Calu3 (cell line): ENCODE measurements at places on chromosomes 1 and 21. TPM values are rescaled to one million over a fixed set of nuclear protein-coding genes. Genes with fewer than 3 reads are reported as not detected.
A peak's percentile ranks its signal among the peaks of the same experiment; 100 is the strongest.

B3GALT5 gene
- 40.8 and 48.2 TPM in 2 replicates for total RNA-seq

DNA sequence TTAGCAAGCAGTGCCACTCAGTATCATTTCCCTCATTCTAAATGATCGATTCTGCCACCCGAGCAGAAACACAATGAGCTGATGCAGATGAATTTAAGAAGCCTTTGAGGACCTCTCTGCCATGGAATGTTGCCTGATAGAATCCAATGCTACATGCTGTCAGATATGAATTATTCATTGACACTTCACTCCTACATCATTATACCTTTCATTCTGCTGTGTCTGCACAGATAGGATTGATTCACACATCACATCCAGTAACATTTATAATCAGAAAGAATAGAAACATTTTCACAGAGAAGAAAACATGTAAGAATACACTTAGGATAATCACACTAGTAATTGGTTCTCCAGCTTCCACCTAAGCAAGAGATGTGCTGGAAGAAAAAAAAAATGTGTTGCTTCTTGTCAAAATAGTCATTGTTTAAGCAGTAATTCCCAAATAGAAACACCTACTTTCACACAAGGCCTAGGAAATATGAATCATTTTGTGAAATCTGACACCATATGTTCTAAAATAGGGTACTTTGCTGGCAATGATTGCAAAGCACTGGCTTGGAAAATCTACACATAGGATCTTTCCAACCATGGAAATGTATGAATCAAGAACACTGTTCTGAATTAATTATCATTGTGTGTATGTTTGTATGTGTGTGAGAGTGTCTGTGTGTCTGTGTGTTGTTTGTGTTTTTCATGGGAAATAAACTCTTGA, 110.1 kb downstream of the GRIK1 start:
- no peaks in the 10 kb centered on the region for H3K27me3 ChIP-seq
- no peaks in the 10 kb centered on the region for H3K4me1 ChIP-seq
- no peak for DNase-seq
- no peak overlapping the region for H3K27ac ChIP-seq
- no peak overlapping the region for H3K4me3 ChIP-seq

DNA sequence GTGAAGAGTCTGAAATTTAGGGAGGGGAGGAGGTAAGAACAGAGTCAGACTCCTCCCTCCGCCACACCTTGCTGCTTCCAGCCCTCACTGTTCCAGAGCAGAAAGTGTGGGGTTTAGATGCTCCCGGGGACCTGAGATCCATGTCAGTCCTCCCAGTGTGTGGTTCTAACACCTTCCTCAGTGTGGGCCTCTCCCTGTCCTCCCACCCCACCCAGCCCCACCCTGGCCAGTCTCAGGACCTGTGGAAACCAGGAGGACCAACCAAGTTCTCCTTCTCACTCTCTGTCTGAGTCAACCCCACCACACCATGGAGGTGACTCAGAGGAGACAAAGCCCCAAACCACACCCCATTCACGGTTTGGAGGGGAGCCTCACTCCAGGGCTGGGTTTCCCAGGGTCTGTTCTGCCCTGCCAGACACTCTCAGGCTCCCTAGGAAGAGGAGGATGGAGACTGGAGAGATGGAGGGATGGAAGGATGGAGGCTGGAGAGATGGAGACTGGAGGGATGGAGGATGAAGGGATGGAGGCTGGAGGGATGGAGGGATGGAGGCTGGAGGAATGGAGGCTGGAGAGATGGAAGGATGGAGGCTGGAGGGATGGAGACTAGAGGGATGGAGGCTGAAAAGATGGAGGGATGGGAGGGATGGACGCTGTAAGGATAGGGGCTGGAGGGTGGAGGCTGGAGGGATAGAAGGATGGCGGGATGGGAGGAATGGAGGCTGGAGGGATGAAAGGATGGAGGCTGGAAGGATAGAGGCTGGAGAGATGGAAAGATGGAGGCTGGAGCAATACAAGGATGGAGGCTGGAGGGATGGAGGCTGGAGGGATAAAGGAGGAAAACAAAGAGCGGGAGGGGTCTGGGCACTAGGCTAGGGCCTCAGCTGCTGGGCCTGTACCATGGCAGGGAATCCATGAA, 100.9 kb upstream of the RUNX3 start:
- no peaks in the 10 kb centered on the region for H3K27me3 ChIP-seq
- no peak overlapping the region for H3K4me3 ChIP-seq
- peak overlapping the region; percentile 12 for H3K27ac ChIP-seq
- peak; percentile 9 for DNase-seq
- peaks cover 10% of the 10 kb centered on the region for H3K4me1 ChIP-seq
- H3K36me3 ChIP-seq = peaks cover 4% of the 10 kb centered on the region

DNA sequence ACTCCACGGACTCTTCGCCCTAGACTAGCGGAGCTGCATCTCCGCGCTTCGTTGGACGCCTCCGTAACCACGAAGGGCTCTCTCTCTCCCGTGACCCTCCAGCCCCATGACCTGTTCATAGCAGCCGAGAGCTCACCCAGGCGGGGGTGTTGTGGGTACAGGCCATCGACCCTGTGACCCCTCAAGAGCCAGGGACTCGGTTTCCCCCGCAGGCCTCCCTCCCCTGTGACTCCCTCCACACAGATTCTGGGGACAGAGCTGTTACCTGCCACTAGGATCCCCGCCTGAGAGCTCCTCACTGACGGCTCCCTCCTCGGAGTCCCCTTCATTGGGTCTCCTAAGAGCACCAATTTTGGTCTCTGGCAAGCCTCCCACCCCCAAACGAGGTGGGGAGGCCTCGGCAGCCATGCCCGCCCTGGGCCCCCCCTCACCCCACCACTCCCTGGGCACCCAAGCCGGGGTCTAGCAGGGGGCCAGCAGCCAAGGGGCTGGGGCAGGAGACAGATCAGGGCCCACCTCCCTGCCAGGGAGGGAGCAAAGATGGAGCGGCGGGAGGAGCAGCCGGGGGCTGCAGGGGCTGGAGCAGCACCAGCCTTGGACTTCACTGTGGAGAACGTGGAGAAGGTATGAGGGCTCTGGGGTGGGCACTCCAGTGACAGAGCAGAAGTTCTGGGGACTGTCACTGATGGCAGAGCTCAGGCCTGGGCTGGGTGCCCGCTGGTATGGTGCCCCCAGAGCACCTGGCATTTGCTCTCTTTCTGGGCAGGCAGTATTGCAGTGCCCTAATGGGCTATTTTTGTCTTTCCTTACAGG, 517 bp downstream of the IPO13 start:
- H3K4me1 ChIP-seq = peaks cover 17% of the 10 kb centered on the region
- no peaks in the 10 kb centered on the region for H3K27me3 ChIP-seq
- H3K36me3 ChIP-seq = peaks cover 20% of the 10 kb centered on the region
- peak overlapping the region; percentile 98 for H3K4me3 ChIP-seq

DNA sequence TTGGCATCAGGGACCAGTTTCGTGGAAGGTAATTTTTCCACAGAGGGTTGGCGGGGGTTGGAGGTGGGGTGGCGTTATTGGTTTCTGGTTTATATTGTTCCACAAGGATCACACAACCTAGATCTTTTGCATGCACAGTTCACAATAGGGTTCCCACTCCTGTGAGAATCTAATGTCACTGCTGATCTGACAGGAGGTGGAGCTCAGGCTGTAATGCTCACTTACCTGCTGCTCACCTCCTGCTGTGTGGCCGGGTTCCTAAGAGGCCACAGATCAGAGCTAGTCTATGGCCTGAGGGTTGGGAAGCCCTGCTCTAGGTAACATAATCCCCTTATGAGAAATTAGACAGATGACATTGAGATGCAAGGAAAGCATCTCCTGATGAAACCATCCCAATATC, 12.6 kb downstream of the GBP5 start:
- no peak overlapping the region for H3K4me3 ChIP-seq
- H3K36me3 ChIP-seq = no peaks in the 10 kb centered on the region
- no peak overlapping the region for H3K27ac ChIP-seq
- no peaks in the 10 kb centered on the region for H3K27me3 ChIP-seq

- H3K4me3 ChIP-seq = no peak overlapping the region
- no peaks in the 10 kb centered on the region for H3K36me3 ChIP-seq
- no peak for DNase-seq
- no peak overlapping the region for H3K27ac ChIP-seq
Measured at GRCh38 chr1:20417581-20417980, 68.4 kb downstream of the CAMK2N1 start.

HMCN1 gene
- 0.02 and 0.05 TPM in 2 replicates for total RNA-seq

DNA sequence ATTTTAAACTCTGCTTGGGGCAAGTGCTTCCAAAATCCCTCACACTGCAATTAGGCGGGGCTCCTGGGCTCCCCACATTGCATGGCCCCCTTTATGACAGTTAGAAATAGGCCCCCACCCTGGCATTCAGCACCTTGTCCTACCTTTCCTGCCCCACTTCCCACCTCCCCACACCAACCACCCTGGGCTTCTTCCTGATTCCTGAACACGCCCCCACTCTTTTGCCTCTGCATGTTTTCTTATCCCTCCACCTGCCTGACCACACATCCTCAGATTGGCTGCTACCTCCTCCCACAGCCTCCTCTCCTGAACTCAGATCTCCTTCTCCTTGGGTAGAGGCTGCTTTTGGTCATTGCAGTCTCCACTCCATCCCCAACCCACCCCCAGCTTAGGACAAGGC, 1.5 kb downstream of the MOB3C start:
- peaks cover 14% of the 10 kb centered on the region for H3K36me3 ChIP-seq
- H3K27me3 ChIP-seq = peaks cover 12% of the 10 kb centered on the region
- peak overlapping the region; percentile 90 for H3K4me3 ChIP-seq
- no peak for DNase-seq
- H3K27ac ChIP-seq = no peak overlapping the region

- peak within 1 kb of the TSS; percentile 52 for H3K27ac ChIP-seq
- peak within 1 kb of the TSS; percentile 75 for H3K4me3 ChIP-seq
- peaks cover 10% of the 10 kb centered on the region for H3K4me1 ChIP-seq
Measured at GRCh38 chr1:239386453-239387303, at the start of gene CHRM3. TSS of gene CHRM3 (plus strand) at chr1:239386568. CDS start at chr1:239907452, 520,884 bp downstream.

GRCh38 chr1:79117376-79117775, 110.8 kb upstream of the ADGRL4 start:
- no peaks in the 10 kb centered on the region for H3K4me1 ChIP-seq
- H3K27ac ChIP-seq = no peak overlapping the region
- no peaks in the 10 kb centered on the region for H3K27me3 ChIP-seq
- H3K4me3 ChIP-seq = no peak overlapping the region
- DNase-seq = no peak

PDE4B gene
- total RNA-seq = 2.2 and 2.9 TPM in 2 replicates

HLX gene
- total RNA-seq = 0.09 and 0.32 TPM in 2 replicates

ARHGEF10L gene
- 19.6 and 20.1 TPM in 2 replicates for total RNA-seq

TMPRSS3 gene
- 10.3 and 14.0 TPM in 2 replicates for total RNA-seq

DNA sequence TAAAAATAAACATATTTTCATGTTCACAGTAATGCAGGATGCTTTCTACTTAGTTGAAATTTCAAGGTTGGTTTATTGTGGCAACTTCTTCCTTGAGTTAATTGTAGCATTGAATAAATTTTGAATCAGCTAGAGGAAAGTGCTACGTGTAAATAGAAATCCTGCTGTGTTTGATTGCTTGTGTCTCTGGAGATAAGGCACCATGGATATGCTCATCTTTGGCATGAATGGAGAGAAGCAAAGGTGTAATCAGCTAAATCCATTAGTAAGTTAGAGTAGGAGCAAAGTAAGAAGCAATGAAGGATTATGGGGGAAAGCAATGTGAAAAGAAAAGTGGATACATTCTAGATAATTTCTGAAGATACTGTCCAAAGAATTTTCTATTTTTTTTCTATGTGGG, 331.1 kb downstream of the PTPRC start:
- no peaks in the 10 kb centered on the region for H3K36me3 ChIP-seq
- no peak for DNase-seq
- H3K27me3 ChIP-seq = no peaks in the 10 kb centered on the region
- H3K4me1 ChIP-seq = peaks cover 14% of the 10 kb centered on the region

LAPTM5 gene
- not detected in 2 replicates for total RNA-seq

DNA sequence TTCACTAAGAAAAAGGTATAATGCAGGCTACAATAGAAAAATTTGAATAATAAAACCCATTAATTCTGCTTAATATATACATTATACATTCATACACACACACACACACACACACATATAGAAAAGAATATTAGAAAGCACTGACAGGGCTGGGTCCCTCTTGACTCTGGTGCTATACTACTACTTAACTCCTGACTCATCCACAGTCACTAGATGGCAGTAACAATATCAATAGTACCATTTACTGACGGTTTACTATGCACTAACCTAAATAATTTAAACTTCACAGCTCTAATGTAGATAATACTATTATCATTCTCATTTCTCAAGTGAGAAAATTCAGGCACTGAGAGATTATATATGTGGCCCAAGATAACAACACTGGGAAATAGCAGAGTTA, 87.5 kb downstream of the COP1 start:
- no peaks in the 10 kb centered on the region for H3K4me1 ChIP-seq
- H3K4me3 ChIP-seq = no peak overlapping the region
- no peak overlapping the region for H3K27ac ChIP-seq
- H3K27me3 ChIP-seq = no peaks in the 10 kb centered on the region
- DNase-seq = peak; percentile 4

ADGRB2 gene
- 1.9 and 2.9 TPM in 2 replicates for total RNA-seq

DNA sequence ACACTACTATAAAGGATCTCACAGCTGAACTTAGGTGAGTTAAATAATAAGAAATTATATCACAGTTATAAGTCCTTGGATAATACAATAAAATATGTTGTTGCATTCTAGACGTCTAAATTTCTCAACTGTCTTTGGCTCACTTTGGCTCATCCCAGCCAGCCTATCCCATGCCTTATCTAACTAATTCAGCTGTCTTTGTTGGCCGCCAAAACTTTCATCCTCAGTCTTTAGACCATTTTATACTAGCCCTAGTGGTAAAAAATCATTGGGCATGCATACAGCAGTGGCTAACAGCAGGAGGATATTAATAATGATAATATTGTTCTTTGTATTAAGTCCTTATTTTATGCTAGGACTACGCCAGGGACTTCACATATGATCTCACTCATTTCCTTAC, 59.3 kb downstream of the CCDC18 start:
- H3K4me3 ChIP-seq = no peak overlapping the region
- DNase-seq = no peak
- no peaks in the 10 kb centered on the region for H3K27me3 ChIP-seq
- peaks cover 21% of the 10 kb centered on the region for H3K36me3 ChIP-seq
- H3K4me1 ChIP-seq = no peaks in the 10 kb centered on the region

- H3K27me3 ChIP-seq = no peaks in the 10 kb centered on the region
- H3K4me3 ChIP-seq = no peak overlapping the region
- no peaks in the 10 kb centered on the region for H3K36me3 ChIP-seq
- DNase-seq = no peak
Measured at GRCh38 chr1:239922778-239923522, 168.7 kb upstream of the FMN2 start.

NBPF20 gene
- total RNA-seq = 5.3 and 5.7 TPM in 2 replicates

PUSL1 gene
- total RNA-seq = 22.7 and 24.7 TPM in 2 replicates

AMPD1 gene
- not detected in 2 replicates for total RNA-seq

KPRP gene
- not detected in 2 replicates for total RNA-seq

DNA sequence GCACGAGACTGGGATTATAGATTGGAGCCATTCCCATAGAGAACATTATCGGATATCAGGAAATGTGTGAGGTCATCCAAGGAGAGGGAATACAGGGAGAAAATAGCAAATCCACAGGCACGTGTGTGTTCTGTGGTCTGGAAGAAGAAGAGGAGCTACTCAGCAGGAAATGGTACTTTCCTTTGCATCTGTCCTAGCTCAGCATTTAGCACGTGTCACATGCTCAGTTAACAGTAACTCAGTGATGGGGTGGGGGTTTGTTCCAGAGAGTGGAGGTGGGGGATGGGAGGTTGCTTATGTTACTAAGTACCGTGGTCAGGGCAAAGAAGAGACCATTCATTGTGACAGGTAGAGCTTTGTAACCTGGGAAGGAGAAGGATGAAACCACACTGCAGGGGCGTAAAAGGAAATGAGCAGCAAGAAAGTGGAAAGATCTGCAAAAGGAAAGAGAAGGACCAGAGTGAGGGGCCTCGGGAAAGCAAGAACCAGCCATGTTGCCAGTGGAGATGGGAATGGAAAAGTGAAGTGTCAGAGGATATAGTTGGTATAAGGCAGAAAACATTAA, 100.4 kb downstream of the ATP5PO start:
- no peaks in the 10 kb centered on the region for H3K36me3 ChIP-seq
- H3K27me3 ChIP-seq = no peaks in the 10 kb centered on the region
- no peaks in the 10 kb centered on the region for H3K4me1 ChIP-seq
- no peak overlapping the region for H3K4me3 ChIP-seq
- DNase-seq = no peak
